ENCODE measurements at places on chromosomes 12 and 14. TPM values are rescaled to one million over a fixed set of nuclear protein-coding genes. Genes with fewer than 3 reads are reported as not detected.

Gene LMO3
- 170 TPM for total RNA-seq

Gene KRT82
- total RNA-seq, result not detected

Gene LGR5
- 0.35 TPM for total RNA-seq

Gene WDHD1
- total RNA-seq, result 3.5 TPM

DNA sequence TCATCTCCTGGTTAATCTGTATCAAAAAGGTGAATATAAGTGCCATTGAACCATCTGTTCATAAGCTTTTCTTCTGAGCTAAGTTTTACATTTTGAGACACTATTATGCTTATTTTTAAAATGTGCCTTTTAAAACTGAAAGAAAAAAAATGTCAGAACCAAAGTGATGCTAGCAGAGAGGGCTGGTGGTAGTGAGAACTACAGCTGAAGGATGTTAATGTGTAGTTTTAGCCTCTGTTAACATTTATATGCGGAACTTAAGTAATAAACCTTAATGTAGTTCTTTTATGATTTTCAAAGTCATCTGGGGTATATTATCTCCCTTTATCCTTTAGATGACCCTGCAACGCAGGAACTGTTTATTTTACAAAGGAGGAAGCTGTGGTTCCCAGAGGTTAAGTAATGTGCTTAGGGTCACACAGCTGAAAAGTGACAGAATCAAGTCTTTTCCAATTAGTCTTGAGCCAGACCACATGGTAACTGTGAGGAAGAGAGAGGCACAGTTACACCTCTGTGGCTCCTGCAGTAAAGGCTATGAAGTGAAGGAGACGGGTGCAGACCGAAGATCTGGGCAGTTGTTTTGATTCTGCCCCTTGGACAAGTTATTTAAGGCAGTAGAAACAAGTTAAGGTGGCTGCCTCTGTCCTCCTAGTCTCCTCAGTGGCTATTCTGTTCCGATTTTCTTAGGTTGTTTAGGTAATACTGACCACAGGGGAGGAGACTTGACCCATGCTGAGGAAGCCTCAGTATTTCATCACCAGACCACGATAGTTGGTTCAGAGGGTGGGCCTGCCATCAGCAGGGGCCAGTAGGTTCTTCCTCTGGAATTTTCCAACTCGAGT, 23.9 kb downstream of the GNG2 start:
- no peaks in the 10 kb centered on the region for H3K4me1 ChIP-seq
- no peak overlapping the region for H3K27ac ChIP-seq
- H3K27me3 ChIP-seq, result no peaks in the 10 kb centered on the region
- no peaks in the 10 kb centered on the region for H3K36me3 ChIP-seq
- DNase-seq, result no peak
- H3K4me3 ChIP-seq, result no peak overlapping the region

GRCh38 chr12:71684081-71684480, 1.8 kb upstream of the TMEM19 start:
- DNase-seq, result no peak
- no peaks in the 10 kb centered on the region for H3K36me3 ChIP-seq
- H3K4me3 ChIP-seq, result peak overlapping the region; percentile 4

- no peaks in the 10 kb centered on the region for H3K36me3 ChIP-seq
- peaks cover 10% of the 10 kb centered on the region for H3K4me1 ChIP-seq
- no peaks in the 10 kb centered on the region for H3K27me3 ChIP-seq
Observed at GRCh38 chr14:23950411-23951135, 3.0 kb upstream of the DHRS4 start.

- DNase-seq, result no peak
- H3K27me3 ChIP-seq, result no peaks in the 10 kb centered on the region
- H3K36me3 ChIP-seq, result peaks cover 7% of the 10 kb centered on the region
Observed at GRCh38 chr14:102363182-102363943, 622 bp downstream of the TECPR2 start.

- peaks cover 19% of the 10 kb centered on the region for H3K36me3 ChIP-seq
- peaks cover 40% of the 10 kb centered on the region for H3K4me1 ChIP-seq
- no peak for DNase-seq
Observed at GRCh38 chr14:101814934-101815333, 53.4 kb downstream of the PPP2R5C start.

GRCh38 chr12:21615431-21615830, 10.8 kb upstream of the GYS2 start:
- peaks cover 12% of the 10 kb centered on the region for H3K4me1 ChIP-seq
- no peaks in the 10 kb centered on the region for H3K36me3 ChIP-seq
- no peak overlapping the region for H3K27ac ChIP-seq
- H3K27me3 ChIP-seq, result no peaks in the 10 kb centered on the region
- DNase-seq, result no peak

DNA sequence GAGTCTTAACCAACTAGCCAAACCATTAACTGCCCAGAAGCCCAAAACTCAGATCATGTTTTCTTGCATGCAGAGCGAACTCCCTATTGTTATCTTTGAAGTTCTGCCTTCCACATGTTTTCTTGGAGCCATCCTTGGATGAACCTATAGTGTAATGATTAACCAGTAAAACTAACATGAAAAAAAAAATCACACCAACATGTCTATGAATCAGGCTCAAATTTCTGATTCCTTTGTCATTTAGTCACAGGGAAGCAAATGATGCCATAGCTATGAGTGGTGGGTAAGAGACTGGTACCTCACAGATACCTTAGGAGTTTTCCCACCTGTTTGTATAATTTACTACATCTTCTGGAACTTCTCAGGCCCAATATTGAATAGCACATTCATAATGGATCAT, 70.7 kb downstream of the PTPRO start:
- no peak overlapping the region for H3K4me3 ChIP-seq
- no peak overlapping the region for H3K27ac ChIP-seq
- no peaks in the 10 kb centered on the region for H3K27me3 ChIP-seq
- no peaks in the 10 kb centered on the region for H3K4me1 ChIP-seq

DNA sequence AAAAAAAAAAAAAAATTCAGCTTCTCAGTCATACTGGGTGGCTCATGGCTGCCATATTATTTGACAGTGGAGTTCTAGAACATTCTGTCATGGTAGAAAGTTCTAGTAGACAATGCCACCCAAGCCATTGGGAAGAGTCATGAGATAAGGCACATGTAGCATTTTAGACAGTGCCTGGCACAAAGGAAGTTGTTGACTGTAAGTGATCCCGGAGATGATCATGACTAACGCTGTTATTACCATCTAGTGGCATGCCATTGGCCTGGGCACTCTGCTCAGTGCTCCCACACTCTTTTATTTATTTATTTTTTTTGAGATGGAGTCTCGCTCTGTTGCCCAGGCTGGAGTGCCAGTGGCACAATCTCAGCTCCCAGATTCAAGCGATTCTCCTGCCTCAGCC, 80.4 kb downstream of the FOXN4 start:
- no peaks in the 10 kb centered on the region for H3K4me1 ChIP-seq
- DNase-seq, result no peak
- no peaks in the 10 kb centered on the region for H3K27me3 ChIP-seq
- H3K4me3 ChIP-seq, result no peak overlapping the region
